Hematopoietic multipotent progenitor cell (in vitro differentiated cells): ENCODE measurements at places on chromosomes 5 and 9.

- DNase-seq, result no peak
Measured at GRCh38 chr9:130688072-130688471, 5.5 kb upstream of the EXOSC2 start.

- DNase-seq, result no peak
Measured at GRCh38 chr9:95103281-95103771, 214.2 kb downstream of the FANCC start.

DNA sequence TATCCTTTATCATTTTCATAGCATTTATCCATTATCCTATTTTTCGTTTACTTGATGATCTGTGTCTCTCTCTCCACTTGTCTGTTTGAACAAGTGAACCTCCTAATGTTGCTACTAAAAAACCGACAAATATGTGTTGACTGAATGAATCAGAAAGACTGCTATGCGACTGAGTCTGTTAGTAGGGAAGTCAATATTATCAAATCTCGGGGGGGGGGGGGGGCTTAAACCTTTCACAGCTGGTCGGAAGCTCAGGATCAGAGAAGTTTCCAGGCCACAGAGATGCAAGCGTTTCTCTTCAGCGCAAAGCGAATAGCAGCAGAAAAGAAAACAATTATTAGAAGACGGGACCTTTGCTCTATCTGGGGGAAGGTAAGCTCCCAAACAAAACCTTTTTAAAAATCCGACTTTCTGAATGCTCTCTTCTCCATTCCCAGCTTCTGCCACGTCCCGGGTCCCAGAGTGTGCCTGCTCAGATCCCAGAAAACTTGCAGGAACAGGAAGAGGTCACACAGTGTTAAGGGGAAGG lies 412 bp downstream of the RIOK2 start:
- DNase-seq, result no peak

DNA sequence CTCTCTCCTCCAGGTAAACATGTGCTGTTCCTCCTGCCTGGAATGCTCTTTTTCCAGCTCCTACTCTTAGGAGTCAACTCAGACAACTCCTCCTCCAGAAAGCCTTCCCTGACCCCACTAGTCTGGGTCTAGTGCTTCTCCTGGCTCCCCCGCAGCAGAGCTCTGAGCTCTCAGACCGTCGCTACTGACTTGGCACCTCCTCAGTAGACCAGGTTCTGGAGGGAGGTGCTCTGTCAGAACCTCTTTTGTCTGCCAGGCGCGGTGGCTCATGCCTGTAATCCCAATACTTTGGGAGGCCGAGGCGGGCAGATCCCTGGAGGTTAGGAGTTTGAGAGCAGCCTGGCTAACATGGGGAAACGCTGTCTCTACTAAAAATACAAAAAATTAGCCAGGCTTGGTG lies 3.4 kb downstream of the LRRC8A start:
- no peak for DNase-seq

DNA sequence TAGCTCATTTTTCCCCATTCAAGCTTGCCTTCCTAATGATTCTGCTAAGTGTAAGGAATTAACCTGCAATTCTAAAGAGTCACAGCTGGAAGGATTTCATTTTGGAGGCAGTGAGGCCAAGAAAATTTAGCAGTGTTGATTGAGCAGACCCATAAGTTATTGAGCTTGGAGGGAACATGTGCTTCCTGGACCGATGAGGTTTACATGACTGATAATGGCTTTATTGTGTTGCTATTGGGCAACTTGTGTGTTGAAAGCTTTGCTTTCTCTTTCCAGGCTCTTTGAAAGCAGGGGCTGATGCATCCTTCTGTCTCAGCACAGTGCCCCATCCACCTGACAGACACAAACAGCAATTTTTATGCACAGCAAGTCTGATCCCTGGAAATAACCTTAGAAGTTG lies 398.9 kb upstream of the PCSK5 start:
- DNase-seq, result no peak

DNA sequence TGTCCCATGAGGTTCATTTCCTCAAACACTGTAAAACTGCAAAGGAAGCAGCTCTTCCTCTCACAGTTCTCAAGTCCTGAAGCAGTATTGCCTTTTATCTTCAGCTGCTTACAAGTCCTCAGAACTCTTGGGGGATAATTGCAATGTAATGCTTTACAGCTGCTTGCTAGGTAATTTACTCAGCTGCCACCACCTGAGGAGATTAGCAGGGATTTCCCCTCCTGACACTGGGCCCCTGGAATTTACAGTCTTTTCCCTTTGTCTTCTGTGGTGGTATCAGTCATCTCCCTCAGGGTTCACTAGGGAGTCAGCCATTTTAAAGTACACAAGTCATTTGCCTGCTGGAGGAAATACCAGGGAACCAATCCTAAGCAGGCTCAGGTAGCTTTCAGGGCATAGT lies 754.3 kb upstream of the GRAMD2B start:
- DNase-seq, result no peak

GRCh38 chr9:85414390-85414789 lies 327.4 kb downstream of the AGTPBP1 start:
- no peak for DNase-seq

- DNase-seq, result no peak
Measured at GRCh38 chr5:180330810-180331646, 22.1 kb downstream of the GFPT2 start.

- DNase-seq, result no peak
Measured at GRCh38 chr5:73381590-73382400, 66.8 kb downstream of the FOXD1 start.

DNA sequence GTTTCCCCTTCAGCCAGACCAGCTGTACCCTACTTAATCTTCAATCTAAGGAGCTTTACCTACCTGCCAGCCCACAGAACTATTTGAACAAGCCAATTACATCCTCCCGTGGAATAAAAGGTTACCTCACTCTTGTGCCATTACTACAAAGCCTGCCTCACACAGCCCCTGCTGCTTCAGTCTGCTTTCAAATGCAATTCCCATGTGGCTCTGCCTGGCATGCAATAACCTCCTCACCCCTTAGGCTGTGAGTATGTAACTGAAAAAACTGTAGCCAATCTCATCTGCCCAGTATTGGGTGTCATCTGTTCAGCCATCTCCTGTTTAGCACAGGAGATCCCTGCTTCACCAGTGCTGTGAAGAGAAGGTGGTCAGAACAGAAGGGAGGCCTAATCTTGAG lies 6.1 kb upstream of the GCNT1 start:
- DNase-seq, result no peak

- DNase-seq, result no peak
Measured at GRCh38 chr5:126640866-126641265, 40.1 kb downstream of the PHAX start.

DNA sequence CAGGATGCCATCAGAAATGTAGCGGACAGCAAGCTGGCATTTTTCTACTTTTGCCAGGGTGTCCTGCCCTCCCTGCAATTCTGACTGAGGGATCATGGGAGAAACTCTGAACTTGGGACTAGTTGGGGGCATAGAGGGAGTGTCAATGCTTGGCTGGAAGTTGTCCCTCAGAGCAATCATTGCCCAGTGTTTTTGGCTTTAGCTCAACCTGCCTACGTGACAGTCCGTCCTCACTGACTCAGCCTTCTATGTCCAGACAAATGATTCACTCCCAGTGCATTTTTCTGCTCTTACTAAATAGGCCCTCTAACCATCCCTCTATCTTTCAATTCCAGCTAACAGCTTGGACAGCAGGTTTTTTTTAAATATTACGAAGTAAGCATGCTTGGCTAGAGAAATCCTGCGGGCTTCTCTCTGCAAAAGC lies 627.4 kb downstream of the TLR4 start:
- DNase-seq, result no peak

DNA sequence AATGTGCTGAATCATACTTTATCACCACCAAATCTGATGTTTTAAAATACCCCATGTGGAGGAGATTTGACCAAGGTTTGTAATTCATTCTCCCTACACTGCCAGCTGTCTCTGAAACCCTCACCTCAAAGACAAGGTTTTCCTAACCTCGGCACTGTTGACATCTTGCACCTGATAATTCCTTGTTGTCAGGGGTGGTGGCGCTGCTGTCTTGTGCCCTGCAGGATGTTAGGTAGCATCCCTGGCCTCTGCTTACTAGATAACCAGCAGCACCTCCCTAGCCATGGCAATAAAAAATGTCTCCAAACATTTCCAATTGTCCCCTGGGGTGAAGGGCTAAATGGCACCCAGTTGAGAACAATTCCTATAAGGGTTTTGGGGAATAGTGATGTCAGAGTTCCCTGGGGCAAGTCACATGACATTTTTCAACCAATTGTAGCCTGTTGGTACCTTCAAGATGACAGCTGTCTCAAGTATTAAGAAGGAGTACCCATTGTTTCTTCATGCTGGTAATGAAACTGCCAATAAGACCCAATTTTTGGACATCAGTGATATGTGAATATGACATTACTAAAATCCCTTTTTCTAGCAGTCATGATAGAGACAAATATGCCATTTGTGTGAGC lies 160.6 kb upstream of the PLCXD3 start:
- DNase-seq, result no peak

GRCh38 chr9:22060831-22061383 lies 51.8 kb upstream of the CDKN2B start:
- no peak for DNase-seq
